ENCODE measurements at places on chromosomes 5 and 9.
A peak's percentile ranks its signal among the peaks of the same experiment; 100 is the strongest.

GRCh38 chr5:1636981-1637638 lies 113.3 kb upstream of the LPCAT1 start:
- DNase-seq: no peak

GRCh38 chr9:99954819-99955218 lies 48.4 kb downstream of the STX17 start:
- DNase-seq: no peak

DNA sequence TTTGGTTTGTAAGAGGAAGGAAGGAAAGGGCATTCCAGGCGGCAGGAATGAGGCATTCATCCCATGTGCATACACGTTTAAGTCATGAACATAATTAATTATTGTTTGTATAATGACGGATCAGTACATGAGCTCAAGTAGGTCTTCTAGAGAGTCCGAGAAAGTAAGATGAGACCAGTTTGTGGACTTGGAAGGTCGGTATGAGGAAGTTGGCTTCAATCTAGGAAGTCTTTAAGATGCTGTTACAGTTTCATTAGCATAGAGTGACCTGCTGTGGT lies 2.1 kb downstream of the GTF3C4 start:
- no peak for DNase-seq

DNA sequence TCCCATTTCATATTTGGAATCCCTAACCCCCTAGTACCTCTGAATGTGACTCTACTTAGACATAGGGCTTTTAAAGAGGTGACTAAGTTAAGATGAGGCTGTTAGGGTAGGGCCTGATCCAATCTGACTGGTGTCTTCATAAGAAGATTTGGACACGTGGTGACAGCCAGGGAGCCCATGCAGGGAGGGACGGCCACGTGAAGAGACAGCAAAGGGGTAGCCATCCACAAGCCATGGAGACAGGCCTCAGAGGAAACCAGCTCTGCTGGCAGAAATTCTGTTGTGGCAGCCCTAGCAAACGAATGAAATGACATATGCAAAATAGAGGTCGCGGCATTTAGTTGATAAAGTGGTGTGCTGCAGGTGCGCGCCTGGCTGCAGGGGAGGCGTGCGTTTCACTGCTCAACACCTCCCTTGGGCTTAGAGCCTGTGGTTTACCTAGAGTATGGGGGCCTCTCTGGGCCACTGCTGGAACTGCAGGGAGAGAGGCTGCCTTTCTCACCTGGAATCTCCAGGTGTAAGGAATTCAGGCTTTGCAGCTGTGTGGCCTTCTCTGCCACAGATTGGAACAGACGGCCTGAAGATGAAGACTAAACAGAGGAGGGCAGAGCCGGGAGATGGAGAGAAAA lies 7.1 kb upstream of the AFAP1L1 start:
- DNase-seq: no peak

GRCh38 chr5:67032921-67033664 lies 163.5 kb downstream of the CD180 start:
- no peak for DNase-seq

DNA sequence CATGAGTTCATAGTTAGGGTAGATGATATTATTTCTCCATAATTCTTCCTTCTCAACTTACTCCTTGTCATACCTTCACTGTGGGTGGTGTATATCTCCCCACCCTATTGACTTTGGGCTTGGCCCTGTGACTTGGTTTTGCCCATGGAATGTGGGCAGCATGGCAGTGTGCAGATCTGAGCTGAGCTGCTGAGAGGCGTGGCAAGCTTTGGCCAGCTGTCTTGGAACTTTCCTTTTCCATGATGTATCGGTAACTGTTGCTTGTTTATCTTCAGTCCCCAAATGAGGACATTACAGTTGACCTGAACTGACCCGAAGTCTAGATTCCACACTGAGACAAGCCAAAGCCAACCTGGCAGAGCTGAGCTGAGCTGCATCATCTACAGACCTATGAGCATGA lies 70.4 kb downstream of the RALGPS1 start:
- DNase-seq: no peak

GRCh38 chr5:34452170-34452828 lies 203.8 kb upstream of the RAI14 start:
- DNase-seq: no peak

- no peak for DNase-seq
These were observed 134.3 kb downstream of the OR2K2 start for GRCh38 chr9:111195766-111196165.

DNA sequence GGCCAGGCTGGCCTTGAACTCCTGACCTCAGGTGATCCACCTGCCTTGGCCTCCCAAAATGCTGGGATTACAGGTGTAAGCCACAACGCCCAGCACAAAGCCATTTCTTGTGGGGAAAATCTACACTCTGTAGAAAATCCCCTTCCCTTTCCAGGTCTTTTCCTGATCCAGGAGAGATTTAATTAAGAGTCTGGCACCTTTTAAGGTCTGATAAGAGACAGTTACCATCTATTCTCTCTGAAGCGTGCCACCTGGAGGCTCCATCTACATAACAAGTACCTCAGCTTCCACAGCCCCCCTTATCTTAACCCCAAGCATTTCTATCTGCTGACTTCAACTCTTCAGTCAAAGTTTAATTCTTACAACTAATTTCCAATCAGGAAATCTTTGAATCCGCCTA lies 71.4 kb upstream of the CDK20 start:
- DNase-seq: no peak

DNA sequence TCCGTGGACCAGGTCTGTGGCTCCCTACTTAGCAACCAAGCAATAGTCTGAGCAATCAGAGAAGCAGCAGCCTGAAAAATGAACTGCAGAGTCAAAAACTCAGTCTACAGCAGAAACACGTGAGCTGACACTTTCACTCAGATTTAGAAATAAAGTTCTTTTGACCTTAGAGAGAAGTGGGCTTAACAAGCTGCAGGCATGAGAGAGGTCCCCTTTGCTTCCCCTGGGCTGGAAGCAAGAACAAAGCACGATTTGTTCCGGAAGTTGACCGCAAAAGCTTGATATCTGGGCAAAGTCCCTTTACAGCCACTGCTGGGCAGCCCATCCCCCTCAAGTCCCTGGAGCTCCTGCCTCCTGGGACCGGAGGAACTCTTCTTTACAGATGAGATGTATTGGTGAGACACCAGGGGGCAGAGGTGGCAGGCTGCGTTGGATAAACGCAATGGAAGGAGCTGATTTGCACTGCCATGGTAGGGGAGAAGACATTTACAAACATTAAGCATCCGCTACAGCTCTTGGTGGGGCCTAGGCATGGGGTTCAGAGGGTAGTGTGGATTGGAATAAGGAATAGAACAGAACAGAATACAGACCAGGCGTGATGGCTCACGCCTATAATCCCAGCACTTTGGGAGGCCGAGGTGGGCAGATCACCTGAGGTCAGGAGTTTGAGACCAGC lies 5.8 kb upstream of the SOWAHA start:
- no peak for DNase-seq

GRCh38 chr9:107999890-108000289 lies 510.3 kb upstream of the KLF4 start:
- no peak for DNase-seq

GRCh38 chr5:8391911-8392310 lies 523.0 kb downstream of the MTRR start:
- DNase-seq: no peak

- peak; percentile 75 for DNase-seq
These were observed 148.9 kb downstream of the RXRA start for GRCh38 chr9:134475011-134475790.

DNA sequence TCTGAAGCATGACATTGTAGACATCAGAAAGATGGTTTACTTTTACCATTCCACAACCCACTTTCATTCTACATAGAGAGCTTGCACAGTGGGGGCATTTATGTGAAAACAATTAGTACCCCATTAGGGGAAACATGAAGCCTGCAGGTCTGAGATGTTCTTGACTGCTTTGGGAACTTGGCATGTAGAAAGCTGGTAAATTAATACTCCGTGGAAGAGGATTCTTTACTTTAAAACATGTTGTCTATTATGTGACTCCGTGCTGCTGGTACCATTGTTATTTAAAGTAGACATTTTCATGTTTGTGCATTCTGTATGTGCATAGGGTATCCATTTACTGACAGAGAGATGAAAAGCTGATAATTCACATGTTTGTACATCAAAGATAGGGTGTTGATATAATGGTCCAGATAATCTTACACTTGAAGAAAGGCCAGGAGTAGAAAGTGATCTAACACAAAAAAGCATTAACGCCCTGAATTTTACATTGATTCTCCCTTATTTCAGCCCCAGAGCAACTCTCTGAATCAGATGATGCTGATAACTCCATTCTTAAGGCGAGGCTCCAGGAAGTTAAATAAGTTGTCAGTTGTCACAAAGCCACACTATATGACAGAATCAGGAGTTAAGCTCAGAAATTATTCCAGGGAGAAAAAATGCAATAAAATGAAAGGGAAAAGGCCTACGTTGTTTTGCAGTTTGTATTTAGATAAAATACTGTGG lies 50.1 kb upstream of the CD180 start:
- DNase-seq: no peak

- DNase-seq: no peak
These were observed 59.6 kb downstream of the DENND4C start for GRCh38 chr9:19290103-19290502.

- DNase-seq: no peak
These were observed 198.8 kb downstream of the BNC2 start for GRCh38 chr9:16671591-16672137.

DNA sequence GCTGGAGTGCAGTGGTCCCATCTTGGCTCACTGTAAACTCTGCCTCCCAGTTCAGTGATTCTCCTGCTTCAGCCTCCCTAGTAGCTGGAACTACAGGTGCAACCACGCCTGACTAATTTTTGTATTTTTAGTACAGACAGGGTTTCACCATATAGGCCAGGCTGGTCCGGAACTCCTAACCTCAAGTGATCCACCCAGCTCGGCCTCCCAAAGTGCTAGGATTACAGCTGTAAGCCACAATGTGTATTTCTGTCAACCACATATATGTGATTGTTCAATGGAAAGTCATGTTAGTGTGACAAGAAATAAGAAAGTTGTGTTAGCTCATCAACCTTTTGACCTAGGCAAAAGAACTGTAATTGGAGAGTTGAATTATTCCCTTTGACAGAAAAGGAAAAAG lies 677.1 kb upstream of the CHD1 start:
- no peak for DNase-seq

DNA sequence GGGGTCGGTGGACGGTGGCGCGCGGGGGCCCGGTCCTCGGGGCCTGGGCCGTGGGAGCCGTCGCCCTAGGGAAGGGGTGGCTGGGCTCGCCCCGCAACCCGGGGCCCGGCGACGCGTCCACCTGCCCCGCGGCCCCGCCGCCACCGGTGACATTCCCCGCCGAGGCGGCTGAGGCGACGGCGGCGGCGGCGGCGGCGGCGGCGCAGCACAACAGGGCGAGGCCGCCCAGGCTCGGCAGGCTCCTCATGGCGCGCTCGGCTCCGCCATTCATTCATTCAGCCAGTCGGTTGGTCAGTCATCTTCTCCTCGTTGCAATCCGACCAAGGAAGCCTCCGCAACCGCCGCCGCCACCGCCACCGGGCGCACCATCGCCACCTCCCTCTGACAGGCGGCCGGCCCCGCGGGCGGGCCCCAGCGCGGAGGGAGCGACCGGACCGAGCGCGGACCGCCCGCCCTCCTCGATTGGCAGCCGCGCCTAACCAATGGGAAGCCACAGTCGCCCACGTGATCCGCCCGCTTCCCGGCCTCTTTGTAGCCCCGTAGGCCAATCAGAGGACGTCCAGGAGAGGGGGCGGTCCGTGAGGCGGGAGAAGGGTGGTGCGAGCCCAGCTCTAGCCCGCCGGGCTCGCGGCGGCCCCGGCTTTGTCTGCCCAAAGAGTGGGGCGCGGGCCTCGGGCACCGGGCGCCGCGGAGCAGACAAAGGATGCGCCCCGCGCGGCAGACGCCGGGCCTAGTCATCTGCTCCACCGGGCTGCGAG lies at the start of gene MEGF9:
Gene MEGF9, minus strand, starts transcription at position 383 of the 758 bp plus-strand sequence. Its CDS starts 112 bp downstream, at position 271.
- peak; percentile 93 for DNase-seq

DNA sequence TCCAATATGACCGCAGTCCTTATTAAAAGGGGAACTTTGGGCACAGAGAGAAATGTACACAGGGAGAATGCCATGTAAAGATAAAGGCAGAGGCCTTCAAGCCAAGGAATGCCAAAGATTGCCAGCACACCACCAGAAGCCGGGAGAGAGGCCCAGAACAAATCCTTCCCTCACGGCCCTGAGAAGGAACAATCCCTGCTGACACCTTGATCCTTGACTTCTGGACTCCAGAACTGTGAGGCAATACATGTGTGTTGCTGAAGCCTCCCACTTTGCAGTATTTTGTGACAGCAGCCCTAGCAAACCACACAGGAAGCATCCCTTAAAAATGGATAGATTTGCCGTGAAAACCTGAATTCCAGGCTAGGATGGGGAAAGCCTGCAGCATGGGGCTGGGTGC lies 80.0 kb downstream of the MAMDC2 start:
- no peak for DNase-seq

DNA sequence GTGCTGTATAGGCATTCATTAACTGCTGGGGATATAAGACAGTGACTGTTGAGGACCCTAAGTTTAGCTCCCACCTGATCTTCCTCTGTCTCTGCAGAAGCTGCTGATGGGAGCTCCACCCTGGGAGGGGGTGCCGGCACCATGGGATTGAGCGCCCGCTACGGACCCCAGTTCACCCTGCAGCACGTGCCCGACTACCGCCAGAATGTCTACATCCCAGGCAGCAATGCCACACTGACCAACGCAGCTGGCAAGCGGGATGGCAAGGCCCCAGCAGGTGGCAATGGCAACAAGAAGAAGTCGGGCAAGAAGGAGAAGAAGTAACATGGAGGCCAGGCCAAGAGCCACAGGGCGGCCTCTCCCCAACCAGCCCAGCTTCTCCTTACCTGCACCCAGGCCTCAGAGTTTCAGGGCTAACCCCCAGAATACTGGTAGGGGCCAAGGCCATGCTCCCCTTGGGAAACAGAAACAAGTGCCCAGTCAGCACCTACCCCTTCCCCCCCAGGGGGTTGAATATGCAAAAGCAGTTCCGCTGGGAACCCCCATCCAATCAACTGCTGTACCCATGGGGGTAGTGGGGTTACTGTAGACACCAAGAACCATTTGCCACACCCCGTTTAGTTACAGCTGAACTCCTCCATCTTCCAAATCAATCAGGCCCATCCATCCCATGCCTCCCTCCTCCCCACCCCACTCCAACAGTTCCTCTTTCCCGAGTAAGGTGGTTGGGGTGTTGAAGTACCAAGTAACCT lies 22.1 kb downstream of the PCDHGC5 start:
- DNase-seq: no peak

DNA sequence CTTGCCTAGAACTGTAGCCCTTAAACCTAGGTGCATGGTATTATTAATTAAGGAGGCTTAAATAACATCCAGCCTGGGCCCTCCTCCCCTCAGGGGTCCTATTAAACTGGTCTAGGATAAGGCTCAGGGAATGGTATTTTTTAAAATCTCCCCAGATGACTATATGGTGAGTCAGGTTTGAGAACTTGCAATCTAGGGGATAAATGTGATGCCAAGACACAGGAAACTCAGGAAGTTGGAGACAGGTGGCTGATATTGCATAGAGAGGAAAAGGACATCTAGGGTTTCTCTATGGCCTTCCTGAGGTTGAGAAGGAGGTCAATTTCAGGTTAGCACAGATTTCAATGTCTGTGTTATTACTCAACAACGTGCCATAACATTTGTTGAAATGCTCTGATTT lies 581.0 kb downstream of the TLE1 start:
- DNase-seq: no peak

GRCh38 chr9:36988848-36989247 lies 45.2 kb downstream of the PAX5 start:
- no peak for DNase-seq
